ENCODE measurements at places on chromosomes 1 and 21. TPM values are rescaled to one million over a fixed set of nuclear protein-coding genes. Genes with fewer than 3 reads are reported as not detected.

The RGSL1 gene
- not detected for total RNA-seq

The FAM151A gene
- total RNA-seq, result not detected

The TNFRSF9 gene
- total RNA-seq, result 0.11 TPM

The DHRS3 gene
- 154 TPM for total RNA-seq

The USP24 gene
- total RNA-seq, result 57.6 TPM

The RSBN1 gene
- total RNA-seq, result 24.0 TPM

The SLC45A3 gene
- total RNA-seq, result 3.1 TPM

The CELA2B gene
- not detected for total RNA-seq

The ZNF683 gene
- total RNA-seq, result 1.3 TPM

The BSND gene
- total RNA-seq, result not detected

DNA sequence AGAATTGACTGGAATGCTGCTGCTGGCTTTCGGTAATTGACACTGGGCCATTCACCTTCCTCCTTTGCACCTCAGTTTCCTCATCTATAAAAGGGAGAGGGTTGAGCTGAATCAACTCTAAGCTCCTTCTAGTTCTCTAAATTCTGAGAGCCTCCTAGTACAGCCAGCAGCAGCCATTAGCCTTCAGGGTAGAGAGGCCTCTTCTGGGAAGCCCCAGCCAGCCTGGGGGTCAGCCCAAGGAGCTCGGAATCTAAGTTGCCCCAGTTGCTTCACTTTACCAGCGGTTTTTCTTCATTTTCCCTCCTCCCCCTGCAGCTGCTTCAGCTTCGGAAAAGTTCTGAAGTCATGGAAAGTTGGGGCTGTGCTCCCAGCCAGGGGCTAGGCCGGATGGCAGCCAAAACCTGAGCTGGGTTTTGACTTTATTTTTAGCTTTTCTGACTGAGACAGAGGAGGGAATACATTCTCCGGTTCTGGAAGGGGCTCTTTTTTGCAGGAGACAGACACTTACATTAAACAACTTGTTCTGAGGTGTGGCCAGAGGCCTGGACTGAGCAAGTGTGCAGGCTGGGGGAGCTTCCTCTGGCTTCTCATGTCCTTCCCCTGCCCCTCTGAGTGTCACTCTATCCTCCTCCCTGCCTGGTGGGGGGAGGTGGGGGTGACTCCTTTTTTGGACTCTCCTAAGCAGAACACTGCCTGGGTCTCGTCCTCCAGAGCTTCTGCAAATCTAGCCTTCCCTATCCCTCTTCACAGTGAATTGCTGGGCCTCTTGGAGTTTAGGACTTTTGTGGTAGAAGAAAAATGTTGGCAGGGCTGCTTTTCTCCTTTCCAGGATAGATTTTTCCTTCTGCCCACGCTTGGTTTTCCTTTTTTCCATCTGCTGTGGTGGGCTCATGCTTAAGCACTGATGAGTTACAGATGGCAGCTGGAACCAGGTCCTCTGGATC is 14.4 kb downstream of the LMNA start:
- DNase-seq, result no peak

GRCh38 chr1:172727956-172728603 is 69.2 kb downstream of the FASLG start:
- peak; percentile 36 for DNase-seq

DNA sequence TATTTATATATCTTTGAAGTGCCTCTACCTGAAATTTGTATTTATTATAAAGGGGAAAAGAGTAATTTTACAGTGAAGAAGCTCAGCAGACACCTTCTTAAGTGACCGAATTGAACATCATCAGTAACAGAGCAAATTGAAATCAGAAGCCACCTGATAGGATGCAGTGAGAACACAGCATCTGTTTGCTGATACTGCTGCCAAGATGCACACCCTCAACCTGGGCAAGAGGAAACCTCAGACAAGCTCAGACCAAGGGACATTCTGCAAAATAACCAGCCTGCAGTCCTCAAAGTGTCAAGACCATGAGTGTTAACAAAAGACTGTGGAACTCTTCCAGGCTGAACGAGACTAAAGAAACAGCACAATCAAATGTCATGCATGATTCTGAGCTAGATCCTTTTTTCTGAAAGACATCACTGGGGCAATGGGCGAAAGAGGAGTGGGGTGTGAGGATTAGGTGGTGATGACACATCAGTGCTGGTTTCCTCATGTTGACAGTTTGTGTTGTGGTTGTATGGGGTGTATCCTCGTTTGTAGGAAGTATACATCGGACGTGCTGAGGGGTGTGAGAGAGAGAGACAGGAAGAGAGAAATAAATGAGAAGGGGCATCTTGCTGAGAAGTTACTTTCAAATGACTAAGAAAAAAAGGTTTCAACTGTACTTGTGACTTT is 103.7 kb downstream of the ABCA4 start:
- DNase-seq, result no peak

GRCh38 chr1:156964441-156964840 is 44.0 kb downstream of the LRRC71 start:
- no peak for DNase-seq

GRCh38 chr21:31339721-31340120 is 4.3 kb downstream of the TIAM1 start:
- DNase-seq, result no peak

- no peak for DNase-seq
These were observed 6.3 kb upstream of the KRTAP26-1 start for GRCh38 chr21:30326390-30326789.

DNA sequence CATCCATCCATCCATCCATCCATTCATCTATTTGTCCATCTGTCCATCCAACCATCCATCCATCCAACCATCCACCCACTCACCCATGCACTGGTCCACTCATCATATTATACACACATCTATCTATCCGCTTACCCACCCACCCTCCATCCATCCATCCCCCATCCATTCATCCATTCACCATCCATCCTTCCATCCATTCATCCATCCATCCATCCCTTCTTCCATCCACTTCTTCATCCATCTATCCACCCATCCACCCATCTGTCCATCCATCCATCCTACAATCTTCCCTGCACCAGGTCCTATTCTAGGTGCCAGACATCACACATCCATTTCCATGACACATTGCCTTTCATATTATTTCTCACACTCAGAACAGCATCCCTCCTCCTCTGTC is 87.1 kb upstream of the ROR1 start:
- DNase-seq, result no peak

DNA sequence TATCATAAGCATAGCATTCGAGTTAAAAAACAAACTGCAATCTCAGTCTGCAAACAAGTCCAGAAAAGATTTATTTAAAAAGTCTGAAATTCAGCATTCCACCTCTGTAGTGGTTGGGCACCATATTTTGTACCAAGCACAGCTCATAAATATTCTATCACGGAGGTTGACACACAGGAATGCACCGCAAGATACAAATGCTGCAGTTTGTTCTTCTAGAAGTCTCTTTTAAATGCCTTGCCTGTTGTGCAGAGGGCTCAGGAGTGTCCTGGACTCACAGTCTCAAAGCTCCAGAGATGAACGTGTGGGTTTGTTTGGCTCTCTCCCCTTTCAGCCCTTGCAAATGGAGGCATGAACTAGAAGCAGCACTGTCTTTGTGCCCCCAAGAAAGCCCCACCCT is 212.4 kb upstream of the USP24 start:
- DNase-seq, result no peak

GRCh38 chr1:156284757-156285156 is 632 bp downstream of the TMEM79 start:
- no peak for DNase-seq

DNA sequence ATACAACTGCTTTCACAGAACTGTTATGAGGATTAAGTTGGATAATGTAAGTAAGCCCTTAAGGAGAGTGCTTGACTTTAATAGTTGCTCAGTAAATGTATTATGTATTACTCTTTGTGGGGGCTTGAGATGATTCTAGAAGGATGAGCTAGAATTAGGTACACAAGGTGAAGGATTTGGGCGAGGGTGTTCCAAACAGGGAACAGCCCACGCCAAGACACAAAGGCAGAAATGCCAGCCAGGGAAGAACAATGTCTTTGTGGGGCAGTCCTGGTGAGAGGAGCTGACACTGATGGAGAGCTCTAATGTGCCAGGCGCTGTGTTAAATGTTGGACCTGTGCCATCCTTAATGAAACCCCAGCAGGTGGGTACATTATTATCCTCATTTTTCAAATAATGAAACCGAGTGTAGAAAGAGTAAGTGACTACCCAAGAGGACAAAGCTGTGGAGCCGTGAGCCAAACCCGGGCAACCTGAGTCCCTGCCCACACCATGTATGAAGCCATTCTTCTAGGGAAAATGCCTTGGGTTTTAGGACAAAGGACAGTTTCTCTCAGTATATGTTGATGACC is 362.4 kb downstream of the HHAT start:
- no peak for DNase-seq

DNA sequence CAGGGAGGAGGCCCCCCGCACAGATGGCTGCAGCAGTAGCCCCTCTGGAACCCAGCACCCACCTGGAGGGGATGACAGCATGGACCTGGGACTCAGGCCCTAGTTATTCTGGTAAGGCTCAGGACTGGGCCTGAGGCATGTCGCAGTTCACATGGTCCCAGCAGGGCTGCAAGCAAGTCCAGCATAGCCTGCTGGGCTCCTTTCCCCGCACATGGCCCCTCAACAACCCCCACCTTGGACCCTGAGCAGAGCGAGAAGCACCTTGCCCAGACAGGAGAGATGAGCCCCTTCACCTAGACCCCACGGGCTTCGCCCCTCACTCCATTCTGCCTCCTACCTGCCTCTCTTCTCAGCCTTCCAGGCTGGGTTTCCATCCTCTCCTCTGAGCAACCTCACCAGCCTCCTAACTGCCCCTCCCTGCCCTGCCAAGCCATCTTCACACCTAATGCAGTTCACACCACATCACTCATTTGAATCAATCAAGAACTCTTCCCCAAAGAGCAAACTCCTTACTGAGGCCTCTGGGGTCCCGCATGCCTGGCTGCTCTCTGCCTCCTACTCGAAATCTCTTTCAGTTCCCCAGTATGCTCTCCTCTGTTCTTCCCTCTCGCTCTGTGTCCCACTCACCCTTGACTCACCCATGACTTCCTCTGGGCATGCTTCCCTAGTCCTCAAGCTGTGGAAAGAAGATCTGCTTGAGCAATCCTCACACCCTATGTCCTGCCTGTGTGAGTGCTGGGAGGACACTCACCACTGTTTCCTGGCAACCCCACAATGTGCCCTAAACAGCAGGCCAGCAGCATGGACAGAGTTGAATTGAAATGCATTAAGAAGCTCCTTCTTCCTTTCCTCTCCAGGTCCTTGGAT is 9.4 kb upstream of the THEMIS2 start:
- DNase-seq, result no peak

DNA sequence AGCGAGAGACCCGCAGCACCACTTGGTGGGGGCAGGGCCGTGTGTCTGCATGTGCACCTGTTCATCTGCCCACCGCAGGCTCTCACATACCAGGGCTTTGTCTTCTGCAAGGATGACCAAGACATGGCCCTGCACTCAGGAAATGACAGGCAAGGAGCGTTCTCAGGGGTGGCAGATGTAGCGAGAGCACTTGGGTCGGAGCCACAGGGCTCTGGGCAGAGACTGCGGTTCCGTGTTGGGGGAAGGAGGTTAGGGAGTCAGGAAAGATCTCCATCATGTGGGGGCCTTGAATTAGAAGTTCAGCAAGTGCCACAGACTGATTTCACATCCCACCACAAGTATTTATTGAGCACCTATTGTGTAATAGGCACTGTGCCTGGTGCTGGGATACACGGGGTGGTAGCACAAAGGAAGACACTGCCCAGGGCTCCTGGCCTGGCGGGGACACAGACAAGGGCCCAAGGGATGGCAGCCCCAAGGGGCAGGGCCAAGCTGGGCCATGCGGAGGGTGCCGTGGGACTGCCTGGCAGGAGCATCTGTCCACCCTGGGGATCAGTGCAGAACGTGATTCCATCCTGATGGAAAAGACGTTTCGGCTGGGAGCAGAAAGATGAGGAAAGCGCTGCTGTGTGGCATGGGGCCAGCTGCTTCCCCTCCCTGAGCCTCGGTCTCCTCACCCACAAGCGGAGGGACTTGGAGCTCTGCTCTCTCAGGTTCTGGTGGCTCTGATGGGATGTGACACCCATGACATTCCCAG is 11.4 kb upstream of the SPSB1 start:
- no peak for DNase-seq

DNA sequence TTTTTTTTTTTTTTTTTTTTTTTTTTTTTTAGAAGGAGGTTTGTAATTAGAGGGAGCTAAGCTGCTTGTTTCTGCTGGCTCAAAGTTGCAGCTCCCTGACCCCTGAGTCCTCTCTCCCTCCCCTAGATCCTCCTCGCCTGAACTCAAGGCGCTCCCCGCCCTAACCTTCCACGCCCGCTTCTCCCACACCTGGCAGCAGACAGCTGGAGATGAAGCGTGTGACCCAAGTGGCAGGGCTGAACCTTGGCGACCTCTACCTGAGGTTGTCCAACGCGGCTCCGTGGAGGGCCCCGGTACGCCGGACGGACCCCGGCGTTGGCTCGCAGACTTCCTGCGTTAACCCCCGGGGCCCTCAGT is 795 bp downstream of the NGF start:
- no peak for DNase-seq
